ENCODE measurements at places on chromosomes 2 and 18. TPM values are rescaled to one million over a fixed set of nuclear protein-coding genes. Genes with fewer than 3 reads are reported as not detected.
A peak's percentile ranks its signal among the peaks of the same experiment; 100 is the strongest.

Gene SERPINB10
- not detected for total RNA-seq

- peak; percentile 37 for DNase-seq
These were observed 749 bp downstream of the STK25 start for GRCh38 chr2:241507430-241508239.

GRCh38 chr2:170161516-170162270, 16.3 kb upstream of the MYO3B start:
- no peak for DNase-seq

DNA sequence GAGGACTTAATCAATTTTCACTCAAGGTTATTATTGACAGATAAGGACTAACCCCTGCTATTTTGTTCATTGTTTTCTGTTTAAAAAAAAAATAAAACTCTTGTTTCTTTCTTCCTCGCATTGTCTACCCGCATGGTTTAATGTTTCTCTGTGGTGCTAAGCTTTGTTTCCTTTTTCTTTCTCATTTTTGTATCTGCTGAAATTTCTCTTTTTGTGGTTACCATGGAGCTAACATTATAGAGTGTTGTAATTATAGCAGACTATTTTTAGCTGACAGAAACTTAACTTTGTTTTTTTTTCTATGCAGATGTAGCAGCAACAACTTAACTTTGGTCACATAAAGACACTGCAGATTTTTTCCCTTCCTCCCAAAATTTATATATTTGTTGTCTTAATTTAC, 43.1 kb upstream of the CHN1 start:
- no peak for DNase-seq

DNA sequence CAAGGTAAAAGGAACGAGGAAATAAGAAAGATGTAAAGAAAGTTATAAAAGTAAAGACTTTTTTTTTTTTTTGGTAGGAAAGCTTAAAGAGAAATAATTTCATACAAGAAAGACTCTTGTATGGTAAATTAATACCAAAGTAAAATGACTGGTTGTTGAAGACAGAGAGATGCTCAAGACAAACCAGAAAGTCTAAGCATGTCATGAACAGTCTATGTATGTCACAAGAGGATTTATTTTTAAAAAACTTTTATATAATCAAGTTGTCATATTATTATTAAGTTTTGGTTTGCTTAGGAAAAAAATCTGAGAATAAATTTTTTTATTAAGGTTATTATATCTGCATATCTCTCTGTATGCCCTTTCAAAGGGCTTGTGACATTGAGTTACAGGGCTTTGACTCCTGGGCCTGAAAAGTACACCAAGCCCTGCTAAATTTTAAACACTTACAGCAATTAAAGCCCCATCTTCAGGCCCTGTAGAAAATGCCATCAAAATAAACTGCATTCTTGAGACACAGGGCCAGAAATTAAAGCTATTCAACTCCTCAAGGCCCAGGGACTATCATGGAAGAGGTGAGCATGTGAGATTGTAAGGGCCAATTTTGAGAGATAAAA, 10.9 kb upstream of the SGPP2 start:
- no peak for DNase-seq

DNA sequence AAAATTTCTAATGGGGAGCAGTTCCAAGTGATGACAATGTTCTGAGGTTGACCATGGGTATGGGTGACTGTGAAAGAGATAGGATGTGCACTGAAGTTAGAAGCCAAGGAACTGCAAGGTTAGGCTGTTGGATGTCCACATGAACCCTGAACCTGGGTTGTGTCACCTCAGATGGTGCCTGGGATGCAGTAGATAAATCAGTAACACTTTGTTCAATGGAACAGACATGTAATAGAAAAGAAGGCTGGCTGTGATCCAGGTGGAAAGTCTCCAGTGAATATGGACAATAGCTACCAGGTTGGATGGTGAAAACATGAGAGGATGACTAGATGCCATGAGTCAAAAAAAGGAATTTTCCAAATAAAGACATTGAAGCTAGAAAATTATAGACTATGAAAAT, 131.4 kb downstream of the TRABD2A start:
- no peak for DNase-seq
